ENCODE measurements at places on chromosomes 2 and 18. TPM values are rescaled to one million over a fixed set of nuclear protein-coding genes. Genes with fewer than 3 reads are reported as not detected.

The MALL gene
- 0.63 TPM for polyA plus RNA-seq

The ZNF521 gene
- polyA plus RNA-seq = 25.9 TPM

The DNAJC10 gene
- polyA plus RNA-seq = 84.3 TPM

The C2orf81 gene
- 0.16 TPM for polyA plus RNA-seq

The CLEC4F gene
- not detected for polyA plus RNA-seq

The LCT gene
- polyA plus RNA-seq = not detected

The C2orf49 gene
- 20.3 TPM for polyA plus RNA-seq

The TSPYL6 gene
- not detected for polyA plus RNA-seq

The UGT1A8 gene
- polyA plus RNA-seq = not detected

The LHCGR gene
- polyA plus RNA-seq = 3.4 TPM

DNA sequence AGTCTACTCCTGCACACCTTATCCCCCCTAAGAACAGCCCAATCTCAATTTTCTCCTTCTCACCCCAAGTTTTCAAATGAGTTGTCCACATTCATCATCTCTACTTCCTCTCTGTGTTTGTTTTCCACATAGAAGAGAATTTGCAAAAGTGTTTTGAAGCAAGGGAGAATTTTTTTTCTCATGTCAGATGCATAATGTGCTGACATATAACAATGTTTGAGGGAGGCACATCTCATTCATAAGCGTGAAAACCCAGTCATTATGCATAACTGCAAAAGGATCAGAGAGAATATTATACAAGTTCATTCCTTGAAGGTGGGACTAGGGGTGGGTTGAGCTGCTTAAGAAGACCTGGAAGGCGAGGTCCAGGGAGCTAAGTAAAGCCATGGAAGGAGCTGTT is 80.8 kb upstream of the SLC1A4 start:
- DNase-seq = no peak

- no peak for DNase-seq
Observed at GRCh38 chr18:24530630-24531111, 70.2 kb downstream of the HRH4 start.

DNA sequence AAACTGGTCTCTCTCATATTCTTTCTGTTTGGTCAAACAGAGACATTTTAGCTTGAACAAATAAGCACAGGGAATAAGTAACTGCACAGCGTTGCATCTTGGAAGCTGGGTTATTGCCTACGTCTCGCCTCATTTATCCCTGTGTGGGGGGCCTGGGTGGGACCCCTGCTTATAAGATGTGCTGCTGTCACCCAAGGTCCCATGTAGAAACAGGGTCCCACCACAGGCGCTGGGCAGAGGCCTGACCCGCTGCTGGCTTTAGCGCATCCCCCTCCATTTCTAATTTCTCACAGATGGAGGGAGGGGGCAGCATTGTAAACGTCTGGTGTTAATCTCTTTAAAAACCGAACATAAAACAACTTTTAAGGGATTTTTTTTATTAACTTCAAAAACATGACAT is 207.8 kb downstream of the HDAC4 start:
- no peak for DNase-seq

DNA sequence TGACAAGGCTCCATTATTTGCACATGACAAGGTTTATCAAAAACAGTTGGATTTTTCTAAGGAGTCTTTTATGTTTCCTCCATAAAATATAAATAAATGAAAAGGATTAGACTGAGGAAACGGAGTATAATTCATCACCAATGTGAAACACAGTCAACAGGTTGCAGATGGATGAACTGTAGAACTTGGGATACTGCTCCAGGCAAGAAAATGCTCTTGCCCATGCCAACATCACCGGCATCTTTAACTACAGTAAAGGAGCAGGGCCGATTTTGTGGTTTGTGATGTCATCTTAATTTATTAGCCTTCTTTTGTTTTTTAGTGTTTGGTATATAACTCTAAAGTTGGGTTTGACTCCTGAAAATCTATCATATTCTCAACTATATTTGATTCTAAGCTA is 577.3 kb downstream of the EPHA4 start:
- no peak for DNase-seq

GRCh38 chr2:43139996-43140621 is 86.3 kb downstream of the ZFP36L2 start:
- no peak for DNase-seq

DNA sequence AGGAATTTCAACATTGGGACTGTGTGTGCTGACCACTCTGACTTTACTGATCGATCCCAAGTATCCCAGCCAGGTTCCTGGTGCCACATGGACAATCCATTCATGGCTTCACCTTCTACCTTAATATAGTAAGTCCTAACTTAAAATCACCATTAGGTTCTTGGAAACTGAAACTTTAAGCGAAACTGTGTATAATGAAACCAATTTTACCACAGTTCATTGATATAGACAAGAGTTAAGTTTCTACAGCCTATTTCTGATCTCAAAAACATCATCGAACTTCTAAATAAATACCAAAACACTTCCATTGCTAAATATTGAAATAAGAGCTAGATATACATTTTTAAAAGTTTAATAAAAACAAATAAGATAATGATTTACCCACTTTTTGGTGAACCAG is 4.4 kb upstream of the EXOC6B start:
- no peak for DNase-seq

GRCh38 chr18:34364699-34365098 is 140.0 kb upstream of the NOL4 start:
- DNase-seq = no peak

DNA sequence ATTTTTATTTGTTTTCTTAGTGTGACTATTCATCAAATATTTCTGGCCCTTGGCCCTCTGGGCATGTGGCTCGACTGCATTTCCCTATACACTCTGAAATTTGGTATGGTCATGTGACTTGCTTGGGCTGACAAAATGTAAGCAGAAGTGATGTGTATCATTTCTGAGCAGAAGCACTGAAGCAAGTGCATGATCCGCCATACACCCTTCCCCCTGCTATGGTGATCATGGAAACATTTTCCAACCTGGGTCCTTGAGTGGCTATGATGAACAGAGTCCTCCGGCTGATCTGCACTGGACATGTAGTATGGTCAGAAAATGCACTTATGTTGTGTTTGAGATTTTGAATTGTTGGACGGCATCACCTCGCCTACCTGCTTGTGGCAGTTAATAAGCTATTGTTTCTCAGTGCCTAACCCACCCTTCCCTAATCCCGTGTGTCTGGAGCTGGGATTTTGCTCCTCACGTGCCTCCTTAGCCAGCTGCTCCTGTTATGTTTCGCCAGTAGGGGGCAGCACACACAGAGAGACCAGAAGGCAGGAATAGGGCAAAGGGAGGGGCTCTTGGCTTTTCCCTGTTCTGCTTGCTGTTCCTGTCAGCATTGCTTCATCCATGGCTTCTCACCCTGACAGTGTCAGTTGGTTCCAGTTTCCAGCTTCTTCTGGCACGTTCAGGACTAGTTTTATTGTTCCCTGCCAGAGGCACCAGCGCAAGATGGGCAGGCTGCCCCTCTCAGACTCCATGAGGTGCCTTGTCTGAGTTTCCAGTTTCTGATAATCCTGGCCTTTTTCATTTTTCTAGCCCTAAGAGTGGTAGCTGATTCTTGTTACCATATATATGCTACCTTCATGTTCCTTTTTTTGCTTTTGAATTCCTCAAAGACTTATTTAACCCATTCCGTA is 207.4 kb downstream of the ARL6IP6 start:
- no peak for DNase-seq

DNA sequence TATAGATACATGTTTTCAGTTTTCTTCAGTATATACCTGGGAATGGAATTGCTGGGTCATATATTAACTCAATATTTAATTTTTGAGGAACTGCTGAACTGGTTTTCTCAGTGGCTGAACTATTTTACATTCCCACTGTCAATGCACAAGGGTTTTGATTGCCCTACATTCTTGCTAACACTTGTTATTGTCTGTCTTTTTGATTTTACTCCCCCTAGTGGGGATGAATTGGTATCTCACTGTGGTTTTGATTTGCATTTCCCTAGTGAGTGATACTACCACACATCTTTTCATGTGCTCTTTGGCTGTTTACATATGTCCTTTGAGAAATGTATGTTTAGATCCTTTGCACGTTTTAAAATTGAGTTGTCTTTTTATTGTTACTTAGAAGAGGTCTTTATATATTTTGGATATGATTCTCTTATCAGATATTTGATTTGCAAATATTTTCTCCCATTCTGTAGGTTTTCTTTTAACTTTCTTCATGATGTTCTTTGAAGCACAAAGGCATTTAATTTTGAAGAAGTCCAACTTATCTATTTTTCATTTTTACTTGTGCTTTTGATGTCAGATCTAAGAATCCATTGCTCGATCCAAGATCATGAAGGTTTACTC is 36.2 kb downstream of the ASB1 start:
- DNase-seq = peak; percentile 11

DNA sequence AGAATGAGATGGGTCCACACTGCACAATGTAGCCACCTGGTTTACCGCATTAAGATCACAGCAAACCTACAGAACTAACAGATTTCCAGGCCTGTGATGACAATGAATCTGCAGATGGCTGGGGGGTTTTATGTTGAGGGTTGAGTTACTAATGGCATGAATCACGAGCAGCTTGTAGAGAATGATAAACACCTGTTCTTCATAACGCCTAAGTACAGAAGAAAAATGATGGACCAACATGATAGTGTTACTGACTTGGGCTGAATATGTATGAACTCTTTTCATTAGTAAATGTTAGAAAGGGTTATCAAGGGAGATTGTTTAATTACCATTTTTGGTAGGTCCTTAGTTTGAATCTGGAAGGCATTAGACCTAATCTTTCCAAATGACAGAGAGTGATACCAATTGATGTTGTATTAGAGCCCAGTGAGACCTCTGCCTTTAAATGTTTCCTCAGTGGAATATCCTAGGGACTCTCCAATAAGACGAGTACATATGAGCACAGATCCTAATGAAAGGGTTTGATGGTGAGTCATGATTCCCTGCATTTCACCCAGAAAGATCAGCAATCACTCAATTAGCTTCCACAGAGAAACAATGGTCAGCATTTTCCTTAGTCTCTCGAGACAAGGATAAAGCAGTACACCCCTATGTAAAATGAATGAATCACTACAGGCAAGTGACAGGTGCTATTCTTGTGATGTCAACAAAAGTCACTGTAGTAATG is 243.8 kb downstream of the DLGAP1 start:
- no peak for DNase-seq

GRCh38 chr2:69704446-69704845 is 37.5 kb upstream of the ANXA4 start:
- DNase-seq = no peak

DNA sequence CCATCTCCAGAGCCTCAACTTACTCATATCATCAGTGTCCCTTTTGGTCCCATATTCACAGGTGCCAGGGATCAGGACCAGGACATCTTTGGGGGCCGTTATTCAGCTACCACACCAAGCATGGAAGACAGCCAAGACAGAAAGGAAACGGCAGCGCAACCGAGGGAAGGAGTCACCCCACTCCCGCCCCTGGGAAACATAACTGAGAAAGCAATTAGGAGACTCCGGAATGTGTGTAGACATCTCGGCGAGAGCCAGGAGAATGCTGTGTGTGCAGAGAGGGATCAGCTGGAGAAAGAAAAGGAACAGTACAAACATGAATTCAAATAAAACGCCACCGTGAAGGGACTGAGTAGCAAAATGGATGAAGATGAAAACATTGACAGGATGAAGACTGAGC is 13.4 kb upstream of the BOK start:
- DNase-seq = no peak

- no peak for DNase-seq
Observed at GRCh38 chr18:72339976-72340375, 204.2 kb downstream of the CBLN2 start.

- no peak for DNase-seq
Observed at GRCh38 chr2:185771396-185771795, 32.8 kb downstream of the FSIP2 start.

GRCh38 chr2:118994172-118994700 is 52.2 kb downstream of the MARCO start:
- DNase-seq = no peak

- DNase-seq = no peak
Observed at GRCh38 chr2:12597610-12598009, 119.1 kb upstream of the TRIB2 start.

DNA sequence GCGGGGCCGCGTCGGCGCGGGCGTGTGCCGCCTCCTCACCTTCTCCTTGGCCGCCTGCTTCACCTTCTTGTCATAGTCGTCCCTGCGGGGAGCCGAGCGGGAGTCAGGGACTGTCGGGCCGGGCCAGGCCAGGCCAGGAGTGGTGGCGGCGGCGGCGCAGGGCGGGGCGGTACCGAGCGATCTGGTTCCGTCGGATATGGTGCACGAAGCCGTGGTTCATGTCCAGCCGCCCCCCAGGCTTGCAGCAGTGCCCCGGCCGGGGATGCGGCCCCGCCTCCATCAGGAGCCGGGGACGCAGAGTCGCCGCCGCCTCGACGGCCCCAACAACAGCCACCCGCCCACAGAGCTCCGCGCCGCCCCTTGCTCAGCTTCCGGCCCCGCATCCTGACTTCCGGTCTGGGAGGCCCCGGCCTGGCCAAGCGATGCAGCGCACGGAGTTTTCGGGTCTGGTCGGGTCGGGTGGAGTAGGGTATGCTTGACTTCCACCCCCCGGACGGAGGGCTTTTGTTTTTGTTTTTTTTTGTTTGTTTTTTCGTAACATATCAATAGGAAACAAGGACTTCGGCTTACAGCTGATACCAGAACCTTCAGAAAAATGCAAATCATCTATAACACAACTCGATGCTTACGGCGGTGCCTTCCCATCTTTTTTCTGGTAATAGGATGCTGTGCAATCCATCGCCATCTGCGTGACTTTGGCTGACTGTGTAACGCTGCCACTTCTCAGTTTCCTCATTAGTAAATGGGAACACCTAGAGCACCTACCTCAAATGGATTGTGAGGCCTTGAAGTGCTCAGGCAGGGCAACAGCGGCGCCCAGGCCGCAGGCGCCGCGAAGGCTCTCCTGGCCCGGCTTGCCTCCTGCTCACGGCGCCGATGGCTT is at the start of gene C2orf68:
TSS of gene C2orf68 (minus strand) at position 362 of the 883 bp plus-strand sequence. CDS start at position 280, 82 bp downstream.
- peak; percentile 26 for DNase-seq

- DNase-seq = peak; percentile 85
Observed at GRCh38 chr2:46850742-46851141, 64.9 kb downstream of the MCFD2 start.

DNA sequence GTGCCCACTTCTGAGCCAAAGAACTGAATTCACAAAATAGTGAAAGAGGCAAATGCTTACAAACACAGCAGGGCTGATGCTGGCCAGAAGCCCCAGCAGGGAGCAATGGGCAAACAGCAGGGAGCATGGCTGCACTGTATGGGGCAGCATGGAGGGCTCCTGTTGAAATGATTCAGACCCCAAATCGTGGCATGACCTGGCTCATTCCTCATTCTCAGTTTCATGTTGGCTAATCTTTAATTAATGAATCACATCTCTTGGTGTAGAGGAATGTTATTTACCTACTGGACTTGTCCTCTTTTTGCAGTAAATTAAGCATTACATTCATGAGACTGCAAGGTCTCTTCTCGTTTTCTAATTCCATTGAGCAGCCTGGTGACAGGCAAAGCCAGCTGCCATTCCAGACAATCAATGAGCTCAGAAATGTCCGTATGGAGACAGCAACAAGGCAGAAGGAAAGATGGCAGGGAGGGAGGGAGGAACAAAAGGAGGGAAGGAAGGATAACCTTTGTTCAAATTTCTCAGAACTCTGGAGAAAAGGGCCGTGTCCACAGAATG is 84.9 kb upstream of the ST8SIA3 start:
- DNase-seq = no peak

Data from AG04450 (cell line).